ENCODE measurements at places on chromosomes 7 and 10.

GRCh38 chr10:120825878-120826769 lies 25.0 kb upstream of the WDR11 start:
- no peak for DNase-seq

GRCh38 chr10:42963312-42963711 lies 113.6 kb upstream of the RET start:
- DNase-seq, result no peak

GRCh38 chr7:91618776-91619765 lies 261.4 kb downstream of the MTERF1 start:
- DNase-seq, result no peak

GRCh38 chr7:36814311-36814710 lies 90.0 kb upstream of the AOAH start:
- no peak for DNase-seq

DNA sequence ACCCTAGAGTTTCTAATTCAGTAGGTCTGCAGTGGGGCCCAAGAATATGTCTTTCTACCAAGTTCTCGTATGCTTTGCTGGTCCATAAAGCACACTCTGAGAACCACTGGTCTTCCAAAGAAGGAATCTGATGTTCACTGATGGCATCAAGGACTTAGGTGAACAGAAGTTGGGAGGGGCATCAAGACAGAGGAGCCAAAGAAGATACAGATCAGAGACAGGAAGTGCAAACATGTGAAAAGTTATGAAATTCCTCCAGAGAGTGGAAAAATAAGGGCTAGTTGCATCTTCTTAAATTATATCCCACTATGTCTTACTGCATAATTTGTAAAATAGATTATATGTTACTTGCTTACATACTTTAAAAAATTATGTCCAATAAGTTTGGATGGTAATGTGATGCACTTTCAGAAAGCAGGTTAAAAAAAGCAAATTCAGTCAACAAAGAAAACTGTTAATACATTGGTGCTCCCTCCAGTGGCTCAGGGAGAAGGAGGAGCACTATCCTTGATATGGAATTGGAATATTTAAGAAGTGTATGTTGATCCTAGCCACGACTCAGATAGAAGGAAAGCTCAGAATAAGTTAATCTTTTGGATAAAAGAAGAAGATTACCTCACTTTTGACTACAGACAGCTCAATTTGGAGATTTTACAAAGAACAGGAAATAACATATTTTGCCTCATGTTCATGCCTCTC lies 35.8 kb downstream of the CREB3L2 start:
- DNase-seq, result no peak

DNA sequence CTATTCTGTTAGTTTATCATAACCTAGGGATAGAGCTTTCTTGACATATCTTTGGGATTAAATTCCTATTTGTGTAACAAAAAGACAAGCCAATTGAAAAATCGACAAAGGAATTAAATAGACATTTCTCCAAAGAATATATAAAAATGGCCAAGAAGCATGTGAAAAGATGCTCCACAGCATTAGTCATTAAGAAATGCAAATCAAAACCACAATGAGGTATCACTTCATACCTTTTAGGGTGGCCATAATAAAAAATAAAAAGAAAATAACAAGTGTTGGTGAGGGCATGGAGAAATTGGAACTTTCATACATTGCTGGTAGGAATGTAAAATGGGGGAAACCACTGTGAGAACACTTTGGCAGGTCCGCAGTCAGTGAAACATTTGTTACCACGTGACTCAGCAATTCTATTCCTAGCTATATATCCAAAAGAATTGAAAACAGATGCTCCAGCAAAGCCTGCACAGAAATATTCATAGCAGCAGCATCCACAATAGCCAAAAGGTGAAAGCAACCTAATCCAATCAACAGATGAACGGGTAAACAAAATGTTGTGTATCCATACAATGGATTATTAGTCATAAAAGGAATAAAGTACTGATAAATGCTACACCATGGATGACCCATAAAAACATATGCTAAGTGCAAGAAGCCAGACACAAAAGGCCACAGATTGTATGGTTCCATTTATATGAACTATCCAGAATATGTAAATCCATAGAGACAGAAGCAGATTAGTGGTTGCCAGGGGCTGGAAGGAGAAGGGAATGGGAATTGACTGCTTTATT lies 20.5 kb downstream of the SPAG6 start:
- DNase-seq, result no peak

DNA sequence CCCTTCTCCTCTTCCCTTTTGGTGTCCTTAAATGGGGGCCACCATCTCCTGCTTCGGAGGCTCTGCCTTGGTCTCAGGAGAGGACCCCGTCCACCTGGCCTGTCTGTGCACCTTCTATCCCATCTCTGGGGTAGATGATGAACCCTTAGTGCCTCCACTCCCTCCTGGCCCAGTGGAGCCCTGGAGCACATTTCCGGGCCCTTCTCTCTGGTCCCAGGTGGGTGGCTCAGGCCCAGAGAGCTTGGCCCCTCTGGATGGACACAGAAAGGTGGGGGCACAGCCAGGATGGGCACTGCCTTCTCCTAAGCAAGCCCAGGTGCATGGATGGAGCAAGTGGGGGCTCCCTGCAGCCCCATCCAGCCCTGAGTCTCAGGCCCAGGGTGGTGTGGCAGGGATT lies 121.4 kb upstream of the RET start:
- DNase-seq, result no peak

- DNase-seq, result no peak
Measured at GRCh38 chr10:84574102-84574501, 245.7 kb downstream of the CCSER2 start.

DNA sequence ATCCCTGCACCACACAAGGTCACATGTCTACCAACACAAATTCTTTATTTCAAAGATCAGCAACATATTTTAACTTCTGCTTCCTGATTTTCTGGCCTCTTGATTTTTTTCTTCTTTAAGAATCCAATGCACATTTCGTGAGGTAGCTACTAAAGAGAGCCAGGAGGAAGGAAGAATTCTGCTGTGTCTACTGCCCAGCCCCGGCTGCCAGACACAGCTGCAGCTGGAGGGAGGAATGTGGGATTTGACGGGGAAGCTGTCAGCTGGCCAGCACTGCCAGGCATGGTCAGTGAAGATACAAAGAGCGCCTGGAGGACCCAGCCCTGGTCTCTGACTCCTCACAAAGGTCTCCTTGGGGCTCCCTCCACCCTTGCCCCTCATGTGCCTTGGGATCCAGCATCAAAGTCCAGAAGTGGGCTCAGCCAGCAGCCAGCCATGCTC lies 6.9 kb upstream of the AOC1 start:
- no peak for DNase-seq

GRCh38 chr10:23419201-23419600 lies 19.7 kb upstream of the OTUD1 start:
- no peak for DNase-seq

DNA sequence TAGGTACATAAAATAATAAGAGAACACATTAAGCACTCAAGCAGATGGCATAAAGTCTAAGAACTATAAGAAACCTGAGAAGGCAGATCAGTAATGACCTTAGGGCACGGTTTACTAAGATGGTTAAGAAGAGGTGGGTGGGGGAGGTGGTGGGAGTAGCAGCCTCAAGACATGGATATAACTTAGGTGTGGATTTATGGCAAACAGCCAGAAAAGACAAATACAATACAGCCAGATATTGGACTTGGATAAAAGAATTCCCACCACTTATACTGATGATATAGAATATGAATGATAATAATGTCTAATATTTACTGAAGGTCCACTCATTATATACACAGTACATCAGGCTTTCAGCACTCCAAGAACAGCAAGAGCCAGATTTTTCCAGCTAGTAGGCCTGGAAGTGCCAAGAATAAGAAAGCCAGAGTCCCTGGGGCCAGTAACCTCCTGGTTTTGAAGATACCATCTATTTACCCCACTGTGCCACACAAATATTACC lies 11.9 kb downstream of the DPY19L1 start:
- no peak for DNase-seq

GRCh38 chr7:22114440-22114981 lies 168.8 kb upstream of the CDCA7L start:
- no peak for DNase-seq

GRCh38 chr7:157565981-157566630 lies 229.3 kb downstream of the DNAJB6 start:
- peak; percentile 30 for DNase-seq

GRCh38 chr10:26216585-26217395 lies at the start of gene GAD2:
Gene GAD2 (plus strand): TSS chr10:26216774. CDS start chr10:26216810, 36 bp downstream.
- no peak for DNase-seq
